ENCODE measurements at places on chromosomes 4 and X.

- no peak for DNase-seq
These were observed 87.7 kb upstream of the STS start for GRCh38 chrX:7059859-7060258.

GRCh38 chr4:154807042-154807630, 26.1 kb downstream of the RBM46 start:
- no peak for DNase-seq

DNA sequence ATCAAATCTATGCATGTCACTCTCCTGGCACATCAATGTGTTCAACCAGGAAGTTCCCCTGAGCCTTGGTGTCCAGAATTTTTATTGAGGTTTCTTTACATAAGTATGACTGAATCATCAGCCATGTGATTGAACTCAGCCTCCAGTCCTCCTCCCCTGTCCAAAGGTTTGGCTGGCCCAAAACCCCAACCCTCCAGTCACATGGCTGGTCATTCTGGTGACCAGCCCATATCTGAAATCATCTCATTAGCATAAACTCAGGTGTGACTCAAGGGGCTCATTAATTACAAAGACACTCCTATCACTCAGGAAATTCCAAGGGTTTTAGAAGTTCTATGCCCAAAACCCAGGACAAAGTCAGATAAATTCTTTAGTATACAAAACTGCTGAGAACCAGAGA, 20.6 kb upstream of the SUPT20HL2 start:
- DNase-seq = no peak

DNA sequence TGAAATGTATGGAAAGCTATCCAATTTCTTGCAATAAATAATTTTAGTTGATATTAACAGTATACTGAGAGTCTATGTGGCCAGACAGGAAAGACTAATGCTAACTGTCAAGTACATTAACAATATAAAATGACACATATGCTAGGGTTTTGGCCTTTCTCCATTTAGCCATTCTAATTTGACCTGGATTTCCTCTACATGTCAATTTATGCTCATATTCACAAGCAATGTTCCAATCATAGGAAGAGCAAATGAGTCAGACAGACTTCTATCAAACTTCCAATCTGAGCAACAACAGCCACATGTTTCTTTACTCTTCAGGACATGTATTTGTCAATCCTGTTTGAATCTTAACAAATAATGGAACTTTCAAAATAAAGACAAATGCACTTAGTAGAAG, 53.6 kb downstream of the CORIN start:
- DNase-seq = no peak

DNA sequence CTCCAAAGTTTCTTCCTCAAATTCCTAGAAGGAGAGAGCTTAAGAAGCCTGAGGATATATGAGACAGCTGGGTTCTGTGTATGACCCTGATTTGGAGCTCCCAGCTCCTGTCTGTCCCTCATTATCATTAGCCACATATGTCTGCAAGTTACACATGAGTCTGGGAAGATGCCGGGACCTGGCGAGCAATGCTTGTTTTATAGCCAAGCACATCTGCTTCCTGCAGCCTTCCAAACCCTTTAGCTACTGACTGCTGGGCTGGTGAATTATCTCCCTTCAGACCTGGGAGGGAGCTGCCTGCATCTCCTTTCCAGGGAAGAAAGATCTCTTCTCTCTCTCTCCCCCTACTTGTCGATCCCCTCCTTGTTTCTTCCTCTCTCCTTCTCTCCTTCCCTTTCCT, 556.7 kb upstream of the BOD1L1 start:
- no peak for DNase-seq

- DNase-seq = no peak
These were observed 144.9 kb downstream of the POLA1 start for GRCh38 chrX:24838629-24839028.

- no peak for DNase-seq
These were observed 100.8 kb downstream of the RPA4 start for GRCh38 chrX:96984538-96984937.

DNA sequence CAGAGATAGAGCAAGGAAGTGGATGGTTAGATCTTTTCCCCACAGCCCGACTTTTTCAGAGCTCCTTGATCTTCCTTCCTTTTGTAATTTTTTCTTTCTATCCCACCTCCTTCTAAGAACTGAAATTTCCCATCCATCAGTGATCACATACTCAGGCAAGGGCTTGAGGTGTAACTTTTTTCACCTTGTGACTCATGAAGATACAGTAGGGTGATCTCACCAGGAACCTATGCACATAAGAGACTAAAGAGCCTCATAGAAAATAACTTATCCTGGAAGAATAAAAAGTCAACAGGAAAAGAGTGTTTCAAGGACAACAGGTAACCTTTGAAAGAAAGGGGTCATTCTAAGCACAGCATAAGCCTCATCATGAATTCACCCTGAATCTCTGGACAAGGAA, 131.2 kb upstream of the HCCS start:
- no peak for DNase-seq

GRCh38 chrX:13791559-13791958, 25.3 kb downstream of the GPM6B start:
- DNase-seq = no peak

DNA sequence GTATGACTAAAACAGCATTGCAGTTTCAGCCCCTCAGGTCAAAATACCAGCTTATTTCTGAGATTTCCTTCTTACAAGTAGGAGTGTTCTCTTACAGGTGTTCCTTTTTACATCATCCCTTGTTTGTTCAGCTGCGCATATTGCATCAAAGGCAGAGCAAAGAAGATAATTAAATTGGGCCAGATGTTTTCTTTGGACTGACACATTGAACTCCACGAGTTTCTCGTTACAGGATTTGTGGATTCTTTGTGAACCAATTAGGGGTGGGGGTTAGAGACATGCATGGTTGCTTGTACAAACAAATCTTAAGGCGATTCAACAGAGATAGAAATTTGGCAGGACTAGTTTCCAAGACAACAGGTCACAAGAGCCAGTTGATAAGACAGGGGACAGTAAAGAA, 95.7 kb downstream of the SPANXN4 start:
- no peak for DNase-seq

DNA sequence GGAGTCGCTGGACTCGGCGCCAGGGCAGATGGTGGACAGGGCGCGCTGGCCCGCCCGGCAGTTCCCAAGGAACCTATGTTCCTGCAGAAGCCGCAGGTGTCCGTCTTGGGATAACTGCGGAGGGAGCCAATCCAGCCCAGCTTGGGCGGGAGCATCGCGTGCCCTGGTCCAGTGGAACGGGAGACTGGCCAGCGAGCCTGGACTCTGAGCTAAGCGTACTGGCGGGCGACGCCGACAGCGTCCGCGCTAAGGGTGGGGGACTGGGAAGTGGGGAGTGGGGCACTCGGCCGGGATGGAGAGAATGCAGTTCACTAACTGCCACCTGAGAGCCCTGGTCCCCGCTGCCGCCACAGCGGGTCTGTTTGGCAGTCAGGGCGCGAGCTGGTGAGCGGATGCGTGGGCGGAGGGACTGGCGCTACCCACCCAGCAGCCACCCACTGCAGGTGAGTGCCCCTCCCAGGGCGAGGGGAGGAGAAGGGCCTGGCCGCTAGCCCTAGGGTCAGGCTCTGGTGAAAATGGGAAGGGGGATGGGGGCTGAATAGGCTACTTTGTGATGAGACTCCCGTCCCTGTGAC, 1.3 kb upstream of the MAMLD1 start:
- DNase-seq = no peak

DNA sequence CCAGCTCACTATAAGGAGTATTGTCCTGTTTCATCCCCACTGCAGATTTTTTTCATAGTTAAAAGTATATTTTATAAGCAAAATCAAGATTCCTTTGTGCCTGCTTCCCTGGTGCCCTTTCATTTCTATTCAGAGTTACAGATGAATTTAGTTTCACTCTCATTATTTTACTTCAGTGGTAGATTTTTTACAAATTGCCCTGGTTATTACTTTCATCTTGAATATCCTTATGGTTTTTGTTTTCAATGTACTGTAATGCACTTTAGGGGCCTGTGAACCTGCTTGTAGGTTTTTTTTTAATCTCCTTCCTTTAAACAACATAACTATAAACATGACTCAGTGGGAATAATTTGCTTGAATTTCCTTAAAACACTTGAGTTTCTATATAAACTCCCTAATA, 126.8 kb downstream of the GPR143 start:
- DNase-seq = no peak

- no peak for DNase-seq
These were observed 65.4 kb downstream of the ANKRD17 start for GRCh38 chr4:73193155-73193554.

- no peak for DNase-seq
These were observed 33.4 kb downstream of the RUFY3 start for GRCh38 chr4:70754990-70755688.
